ENCODE measurements at places on chromosomes 2 and 18.

DNA sequence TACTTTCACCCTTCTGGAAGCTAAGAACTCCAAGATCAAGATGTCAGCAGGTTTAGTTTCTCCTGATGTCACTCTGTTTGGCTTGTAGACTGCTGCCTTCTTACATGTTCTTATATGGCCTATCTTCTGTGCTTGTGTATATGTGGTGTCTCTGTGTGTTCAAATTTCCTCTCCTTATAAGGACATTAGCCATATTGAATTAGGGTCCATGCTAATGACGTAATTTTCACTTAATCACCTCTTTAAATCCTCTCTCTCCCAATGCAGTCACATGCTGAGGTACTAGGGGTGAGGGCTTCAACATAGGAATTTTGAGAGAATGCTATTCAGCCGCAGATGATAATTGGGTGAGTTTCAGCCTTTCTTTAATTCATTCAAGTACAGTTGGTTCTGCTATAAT lies 458.3 kb upstream of the SYT4 start:
- no peak for DNase-seq

DNA sequence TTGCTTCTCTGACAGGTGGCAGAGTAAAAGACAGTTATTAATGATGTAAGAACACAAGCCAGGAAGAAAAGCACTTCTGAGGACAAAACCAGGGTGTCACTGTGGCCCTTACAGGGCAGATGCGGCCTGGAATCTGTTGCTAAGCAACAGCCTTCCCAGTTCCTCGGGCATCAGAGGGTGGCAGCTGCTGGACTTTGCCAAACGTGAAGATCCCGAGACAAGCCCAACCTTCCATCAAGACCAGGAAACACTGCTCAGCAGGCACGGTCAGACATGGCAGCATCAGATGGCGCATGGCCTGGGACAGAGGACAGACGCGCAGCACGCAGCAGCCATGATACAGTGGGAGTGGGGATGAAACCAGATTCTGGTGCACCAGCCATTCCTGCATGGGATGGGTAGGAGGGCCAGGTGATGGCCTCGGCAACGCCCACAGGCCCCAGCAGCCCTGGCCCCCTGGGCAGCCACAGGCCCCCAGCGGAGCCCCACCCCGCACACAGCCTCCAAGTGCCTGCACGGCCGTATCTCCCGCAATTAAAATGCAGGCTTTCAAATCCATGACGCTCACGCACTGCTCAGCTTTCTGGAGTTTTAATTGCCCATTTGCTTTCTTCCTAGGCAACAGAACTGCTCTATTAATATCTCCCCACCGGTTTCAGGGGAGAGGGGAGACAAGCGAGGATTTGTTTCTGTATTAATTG lies 89.0 kb downstream of the EIPR1 start:
- no peak for DNase-seq

DNA sequence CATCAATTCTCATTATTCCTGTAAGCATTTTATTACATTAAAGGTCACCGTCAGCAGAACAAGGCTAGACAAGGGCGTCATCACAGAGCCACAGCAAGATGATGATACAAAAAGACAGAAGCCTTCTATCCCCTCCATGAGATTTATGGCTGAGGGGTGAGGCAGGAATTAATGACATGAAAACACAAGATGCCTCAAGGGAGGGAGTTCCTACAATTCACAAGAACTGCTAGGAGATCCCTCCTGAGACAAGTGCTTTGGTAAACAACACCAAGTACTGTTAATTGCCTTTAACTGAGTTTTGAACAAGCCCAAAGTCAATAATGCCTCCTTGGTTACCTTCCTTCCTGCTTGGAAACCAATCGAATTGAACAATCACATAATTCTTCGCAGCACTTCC lies 14.1 kb downstream of the ADD2 start:
- DNase-seq: no peak

GRCh38 chr2:159637988-159638501 lies 21.7 kb upstream of the BAZ2B start:
- no peak for DNase-seq

DNA sequence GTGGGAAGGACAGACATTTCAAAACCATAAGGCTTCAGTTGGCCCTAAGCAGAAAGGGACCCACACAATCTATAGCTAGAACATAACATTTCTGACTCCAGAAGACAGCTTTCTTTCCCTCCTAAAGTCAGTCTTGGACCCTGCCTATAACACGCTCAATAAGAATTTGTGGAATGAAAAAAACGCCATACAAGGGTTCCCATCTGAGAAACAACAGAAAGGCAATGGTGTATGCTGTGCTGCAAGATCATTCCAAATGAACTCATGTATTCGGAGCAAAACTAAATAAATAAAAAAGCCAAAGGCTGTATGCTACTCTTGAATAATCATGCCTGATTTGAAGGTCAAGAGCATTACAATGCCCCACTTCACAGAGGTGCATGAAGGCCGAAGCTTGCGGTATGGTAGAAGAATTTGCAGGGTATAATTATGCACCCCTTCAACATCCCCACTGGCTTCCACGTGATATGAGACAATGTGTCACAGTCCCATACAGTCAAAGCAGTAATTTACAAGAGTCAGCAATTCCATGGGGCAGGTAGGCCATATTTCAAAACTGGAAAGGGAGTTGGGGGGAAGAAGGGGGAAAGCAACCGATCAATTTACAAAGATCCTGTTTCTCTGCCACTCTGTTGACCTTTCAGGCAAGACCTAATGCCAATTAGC lies 61.4 kb upstream of the SLC14A2 start:
- DNase-seq: no peak

- DNase-seq: no peak
Measured at GRCh38 chr2:17245906-17246305, 272.3 kb downstream of the RAD51AP2 start.

DNA sequence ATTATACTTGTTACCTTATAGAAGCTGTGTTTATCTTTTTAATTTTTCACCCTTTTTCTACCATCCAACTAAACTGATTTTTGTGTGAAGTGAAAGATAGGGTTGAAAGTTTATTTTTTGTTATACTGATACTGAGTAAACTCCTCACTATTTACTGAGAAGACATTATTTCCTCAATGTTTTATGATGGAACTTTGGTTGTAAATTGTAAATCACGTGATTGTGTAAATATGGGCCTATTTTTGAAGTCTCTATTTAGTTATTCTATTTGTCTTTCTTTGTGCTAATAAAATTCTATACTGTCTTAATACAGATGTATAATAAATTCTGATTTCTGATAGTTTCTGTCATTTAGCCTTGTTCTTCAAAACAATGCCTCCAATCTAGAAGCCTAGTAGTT lies 697.2 kb upstream of the SLC8A1 start:
- no peak for DNase-seq

DNA sequence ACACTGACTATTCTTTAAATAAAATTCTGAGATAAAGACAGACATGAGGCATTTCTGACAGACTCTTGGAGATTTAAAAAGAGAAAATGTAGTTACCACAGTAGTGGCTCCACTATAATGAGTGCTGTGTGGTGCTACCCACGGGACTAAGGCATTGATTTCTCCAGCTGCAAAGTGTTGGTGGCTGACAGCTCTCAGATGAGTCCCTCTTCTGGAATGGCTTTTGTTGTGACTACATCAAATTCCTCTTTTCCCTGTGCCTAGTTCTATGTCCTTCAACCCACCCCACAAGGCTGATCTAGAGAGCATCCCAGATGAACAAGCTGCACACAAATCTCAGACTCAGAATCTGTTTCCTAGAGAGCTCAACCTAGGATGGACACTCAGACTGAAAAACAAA lies 884.8 kb upstream of the ZEB2 start:
- DNase-seq: no peak

DNA sequence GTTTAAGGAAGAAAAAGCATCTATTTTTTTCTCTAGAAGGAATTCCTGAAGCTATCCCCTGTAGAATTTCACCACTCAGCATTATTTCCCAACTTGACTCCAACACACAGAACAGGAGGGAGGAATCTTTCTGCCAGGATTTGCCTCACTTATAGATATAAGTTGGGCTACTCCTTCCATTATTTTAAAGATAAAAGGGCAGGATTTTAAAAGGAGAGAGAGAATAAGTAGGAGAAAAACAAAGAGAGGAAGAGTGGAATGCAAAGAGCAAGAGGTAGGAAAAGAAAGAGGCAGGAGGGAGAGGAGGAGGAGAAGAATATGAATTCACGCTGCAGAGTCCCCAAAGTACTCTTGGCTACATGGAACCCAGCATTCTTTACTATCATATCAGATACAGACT lies 182.5 kb downstream of the TCF4 start:
- no peak for DNase-seq

DNA sequence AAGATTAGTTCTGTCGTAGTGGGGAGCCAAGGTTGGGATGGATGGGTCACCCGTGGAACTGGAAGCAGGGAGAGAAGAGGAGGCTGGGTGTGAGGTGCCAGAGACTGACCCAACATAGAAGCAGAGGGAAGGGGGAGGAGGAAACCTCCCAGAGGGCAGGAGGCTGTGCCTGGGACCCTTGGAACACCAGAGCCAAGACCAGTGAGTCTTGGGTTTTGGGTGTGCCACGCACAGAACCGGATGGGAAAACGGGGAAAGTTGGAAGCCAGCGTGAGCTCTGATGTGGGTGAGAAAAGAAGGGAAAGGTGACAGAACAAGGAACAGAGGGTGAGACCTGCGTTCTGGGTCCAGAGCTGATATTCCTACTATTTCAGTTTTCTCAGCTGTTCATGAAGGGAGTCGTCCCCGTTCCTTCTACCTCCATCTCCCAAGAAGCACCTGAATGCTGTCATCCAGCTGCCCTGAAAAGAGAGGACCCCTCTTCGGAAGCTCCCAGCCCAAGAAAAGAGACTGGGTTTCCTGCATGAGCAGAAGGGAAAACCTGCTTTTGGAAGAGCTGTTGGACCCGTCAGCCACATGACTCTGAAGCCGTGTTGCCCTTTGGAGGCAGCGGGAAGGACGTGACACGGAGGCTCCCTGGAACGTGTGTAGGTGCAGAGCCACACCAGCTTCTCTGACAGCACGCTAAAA lies 250.1 kb downstream of the NDUFA10 start:
- DNase-seq: no peak

GRCh38 chr2:69768235-69768634 lies 26.3 kb downstream of the ANXA4 start:
- DNase-seq: no peak

DNA sequence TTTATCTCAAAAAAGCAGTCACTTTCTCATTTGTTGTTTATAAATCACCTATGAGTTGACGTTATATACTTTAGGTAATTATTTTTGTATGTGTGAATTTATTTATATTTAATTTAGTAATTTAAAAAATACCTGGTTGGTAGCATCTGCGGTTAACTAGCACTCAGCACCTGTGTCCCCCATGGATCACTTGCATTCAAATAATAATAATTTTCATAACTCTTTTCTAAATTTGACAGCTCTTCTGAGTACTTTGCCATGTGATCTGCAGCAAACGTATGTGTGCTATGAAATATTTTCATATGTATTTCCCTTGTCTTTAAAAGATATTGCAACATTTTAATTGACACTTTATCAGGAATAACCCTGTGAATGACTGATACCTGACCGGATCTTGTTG lies 88.1 kb downstream of the CMPK2 start:
- no peak for DNase-seq

GRCh38 chr2:182445391-182445965 lies 18.6 kb upstream of the PDE1A start:
- DNase-seq: no peak

DNA sequence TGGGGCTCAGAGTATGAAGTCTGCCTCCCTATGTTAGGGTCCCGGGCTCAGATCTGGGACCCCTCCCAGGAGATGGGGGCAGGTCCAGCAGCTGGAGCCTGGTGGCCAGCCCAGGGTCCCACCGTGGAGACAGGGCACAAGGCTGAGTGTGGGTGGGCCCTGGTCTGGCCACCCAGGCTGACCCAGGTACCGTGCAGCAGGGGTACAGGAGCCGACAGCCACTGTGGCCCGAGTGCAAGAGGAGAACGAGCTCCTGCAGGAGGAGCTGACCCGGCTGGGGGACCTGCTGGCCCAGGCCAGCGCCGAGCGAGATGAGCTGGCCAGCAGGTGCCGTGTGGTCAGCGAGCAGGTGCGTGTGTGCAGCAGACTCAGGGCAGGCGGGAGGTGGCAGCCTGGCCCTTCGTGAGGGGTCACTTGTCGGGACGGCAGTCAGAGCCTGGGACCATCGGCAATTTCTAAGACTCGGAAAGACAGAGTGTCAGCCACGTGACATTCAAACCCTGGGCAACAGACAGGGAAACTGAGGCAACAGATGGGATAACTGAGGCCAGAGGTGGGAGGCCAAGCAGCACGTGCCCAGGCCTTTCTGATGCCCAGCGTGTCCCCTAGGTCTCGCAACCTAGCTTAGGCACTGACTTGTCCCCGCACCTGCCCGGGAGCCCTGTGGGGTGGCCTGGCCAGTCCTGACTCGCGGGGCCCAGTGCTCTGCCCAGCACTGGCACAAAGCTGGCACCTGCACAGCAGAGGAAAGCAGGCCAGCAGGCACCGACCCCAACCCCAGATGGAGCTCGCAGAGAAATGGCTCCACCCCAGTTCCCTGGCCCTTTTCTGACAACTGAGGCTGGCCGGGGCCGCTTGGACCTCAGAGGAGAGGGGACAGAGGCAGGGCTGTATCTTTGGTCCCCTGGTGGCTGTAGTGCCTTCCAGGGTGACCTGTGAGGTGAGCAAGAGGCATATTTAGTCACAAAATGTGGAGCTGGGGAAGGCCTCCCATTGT lies 13.9 kb downstream of the CROCC2 start:
- DNase-seq: peak; percentile 1

DNA sequence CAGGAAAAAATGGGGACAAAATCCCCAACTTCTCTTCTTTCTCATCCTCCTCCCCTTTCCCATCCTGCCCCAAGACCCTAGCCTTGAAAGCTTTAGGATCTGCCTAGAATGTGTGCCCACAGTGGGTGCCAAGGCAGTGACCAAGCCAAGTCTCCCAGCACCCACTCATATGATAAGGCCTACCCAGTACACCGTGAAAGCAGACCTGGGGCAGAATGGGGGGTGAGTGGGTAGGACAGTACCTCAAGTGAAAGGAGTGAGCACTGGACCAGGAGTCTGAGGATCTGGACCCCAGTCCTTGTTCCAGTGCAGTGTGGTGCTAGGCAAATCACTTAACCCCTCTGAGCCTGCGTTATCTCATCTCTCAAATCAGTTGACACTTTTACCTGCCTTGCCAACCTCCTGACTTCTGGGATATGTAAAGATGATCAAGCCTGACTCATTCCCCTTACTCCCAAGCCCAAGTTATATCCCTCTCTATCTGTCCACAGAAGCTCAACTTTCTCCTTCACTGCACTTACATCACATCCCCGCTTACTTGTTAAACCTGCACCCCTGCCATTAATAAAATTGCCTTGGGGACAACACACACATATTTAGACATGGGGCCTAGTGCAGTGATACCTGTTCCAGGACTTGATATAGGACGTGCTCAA lies 109.7 kb downstream of the ATL2 start:
- DNase-seq: no peak

- no peak for DNase-seq
Measured at GRCh38 chr18:46294751-46295150, 190.6 kb downstream of the HAUS1 start.

Measured in effector CD4-positive, alpha-beta T cell (primary cell).